CMK (cell line): ENCODE measurements at places on chromosomes 12 and 14.

DNA sequence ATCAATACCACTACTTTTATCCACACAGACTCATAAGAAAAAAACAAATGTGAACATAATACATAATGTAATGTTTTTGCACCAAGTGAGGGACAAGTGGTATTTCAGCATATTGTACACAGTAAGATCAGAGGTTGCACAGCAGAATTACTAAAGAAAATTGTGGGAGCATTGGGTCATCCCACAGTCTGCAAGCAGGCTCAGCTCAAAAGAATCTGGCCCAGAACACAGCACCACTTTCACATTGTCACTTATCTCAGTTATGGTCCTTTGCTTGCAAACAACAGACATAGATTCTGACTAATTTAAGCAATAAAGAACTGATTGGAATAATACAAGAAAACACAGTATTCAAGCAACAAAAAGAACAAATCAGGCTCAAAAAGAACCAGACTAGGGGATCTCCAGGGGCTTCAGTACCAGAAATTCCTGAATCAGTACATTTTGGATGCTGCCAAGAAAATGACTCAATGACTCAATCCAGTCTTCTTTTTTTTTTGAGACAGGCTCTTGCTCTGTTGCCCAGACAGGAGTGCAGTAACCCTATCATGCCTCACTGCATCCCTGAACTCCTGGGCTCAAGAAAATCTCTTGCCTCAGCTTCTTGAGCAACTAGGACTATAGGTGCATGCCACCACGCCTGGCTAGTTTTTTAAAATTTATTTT, 42.9 kb upstream of the EEA1 start:
- DNase-seq = no peak

DNA sequence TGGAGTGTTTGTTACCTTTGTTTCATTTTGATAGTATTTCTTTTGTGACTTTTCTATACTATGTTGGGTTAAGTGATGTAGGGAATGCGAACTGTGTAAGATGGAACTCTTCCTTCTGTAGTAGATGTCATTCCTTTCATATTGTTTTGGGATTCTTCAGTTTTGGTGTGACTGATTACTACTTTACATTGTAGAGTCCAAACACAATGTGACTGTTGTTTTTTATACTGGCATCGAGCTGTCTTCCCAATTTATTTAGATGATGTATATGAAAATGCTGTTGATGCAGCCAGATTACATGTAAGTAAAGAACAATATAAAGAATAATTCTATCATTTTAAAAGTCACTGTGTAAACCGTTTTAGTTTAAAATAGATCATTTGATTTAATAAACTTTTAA, 34.7 kb downstream of the WASHC4 start:
- DNase-seq = no peak

DNA sequence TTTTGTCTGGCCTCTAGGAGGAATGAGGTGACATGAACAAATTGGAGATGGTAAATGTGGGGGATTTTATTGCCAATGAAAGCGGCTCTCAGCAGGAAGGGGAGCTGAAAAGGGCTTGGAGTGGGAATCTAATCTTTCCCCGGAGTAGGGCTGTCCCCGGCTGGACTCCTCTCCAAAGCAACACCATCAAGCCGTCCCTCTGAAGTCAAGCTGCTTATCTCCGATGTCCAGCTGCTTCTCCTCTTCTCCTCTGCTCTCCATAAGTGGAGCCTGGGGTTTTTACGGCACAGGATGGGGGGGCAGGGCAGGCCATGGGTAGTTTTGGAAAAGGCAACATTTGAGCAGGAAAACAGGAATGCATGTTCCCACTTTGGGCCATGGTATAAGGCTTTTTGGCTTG, 113.5 kb downstream of the TMEM132D start:
- no peak for DNase-seq

GRCh38 chr12:30908722-30909348, 17.7 kb upstream of the TSPAN11 start:
- DNase-seq = no peak

DNA sequence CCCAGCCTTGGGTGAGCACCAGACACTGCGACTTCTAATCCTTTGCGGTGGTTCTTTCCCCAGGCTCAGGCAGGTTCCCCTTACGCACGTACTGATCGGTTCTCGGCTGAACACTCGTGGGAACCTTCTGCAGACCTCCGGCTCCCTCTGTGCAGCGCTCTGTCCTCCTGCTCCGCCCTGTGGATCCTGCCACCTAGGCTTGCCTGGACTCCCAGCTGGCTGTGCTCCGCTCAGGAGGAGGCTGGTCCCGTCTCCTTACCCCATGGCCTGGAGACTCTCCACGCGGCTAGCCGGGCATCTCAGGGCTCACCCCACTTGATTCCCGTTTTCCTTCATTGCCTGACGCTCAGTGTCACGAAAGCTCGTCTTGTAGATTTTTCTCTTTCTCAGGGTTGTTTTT, 34.7 kb downstream of the TNFAIP2 start:
- no peak for DNase-seq

- DNase-seq = no peak
Observed at GRCh38 chr12:16568873-16569272, 37.1 kb downstream of the LMO3 start.

DNA sequence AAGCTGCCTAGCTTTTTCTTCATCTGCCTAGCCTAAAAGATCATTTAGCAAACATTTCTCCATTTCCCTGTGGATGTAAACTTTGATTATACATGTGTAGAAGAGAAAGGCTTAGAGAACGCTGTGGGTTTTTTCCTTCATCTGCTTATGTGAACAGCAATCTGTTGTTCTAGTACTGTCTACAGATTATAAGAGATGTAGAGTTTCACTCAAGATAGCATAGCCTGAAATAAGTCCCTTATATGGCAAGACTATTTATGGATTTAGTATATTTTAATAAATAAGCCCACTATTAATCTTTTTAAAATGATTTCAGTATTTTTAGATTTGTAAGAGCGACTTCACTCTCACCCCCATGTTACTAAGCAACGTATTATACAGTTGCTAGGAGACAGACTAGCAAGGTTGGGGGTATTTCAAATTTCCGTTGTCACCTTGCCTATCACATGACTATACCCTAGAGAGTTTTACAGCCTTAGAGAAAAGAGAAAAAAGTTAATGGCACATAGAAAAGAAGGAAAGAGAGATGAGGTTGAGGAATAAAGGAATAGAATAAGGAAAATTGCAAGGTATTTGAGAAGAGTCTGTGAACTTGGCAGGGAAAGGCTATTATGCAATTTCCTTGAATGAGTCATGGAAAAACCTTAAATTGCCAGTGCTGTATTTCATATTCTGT, 12.2 kb upstream of the TUBA1A start:
- no peak for DNase-seq

- no peak for DNase-seq
Observed at GRCh38 chr14:101043891-101044290, 140.4 kb upstream of the RTL1 start.

- DNase-seq = no peak
Observed at GRCh38 chr12:87849074-87849473, 180.1 kb downstream of the C12orf50 start.

DNA sequence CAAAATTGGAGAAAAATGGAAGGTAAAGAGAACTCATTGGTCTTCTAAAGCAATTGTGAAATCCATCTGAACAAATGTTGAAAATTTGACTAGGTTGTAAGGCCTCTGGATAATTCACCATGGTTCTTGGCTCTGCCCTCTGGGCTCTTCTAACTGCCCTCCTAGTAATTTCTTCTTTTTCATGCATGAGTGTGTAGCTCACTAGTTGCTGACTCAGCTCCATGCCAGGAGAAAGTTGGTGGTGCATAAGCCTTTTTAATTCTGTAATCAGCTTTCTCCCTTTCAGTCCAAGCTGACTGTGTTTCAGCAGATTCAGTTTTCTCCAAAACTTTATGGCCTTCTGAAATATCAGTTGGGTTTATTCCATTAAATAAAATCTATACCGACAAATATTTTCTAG, 877.8 kb upstream of the ATXN7L3B start:
- DNase-seq = no peak

- no peak for DNase-seq
Observed at GRCh38 chr12:7339675-7340074, 35.8 kb downstream of the ACSM4 start.

DNA sequence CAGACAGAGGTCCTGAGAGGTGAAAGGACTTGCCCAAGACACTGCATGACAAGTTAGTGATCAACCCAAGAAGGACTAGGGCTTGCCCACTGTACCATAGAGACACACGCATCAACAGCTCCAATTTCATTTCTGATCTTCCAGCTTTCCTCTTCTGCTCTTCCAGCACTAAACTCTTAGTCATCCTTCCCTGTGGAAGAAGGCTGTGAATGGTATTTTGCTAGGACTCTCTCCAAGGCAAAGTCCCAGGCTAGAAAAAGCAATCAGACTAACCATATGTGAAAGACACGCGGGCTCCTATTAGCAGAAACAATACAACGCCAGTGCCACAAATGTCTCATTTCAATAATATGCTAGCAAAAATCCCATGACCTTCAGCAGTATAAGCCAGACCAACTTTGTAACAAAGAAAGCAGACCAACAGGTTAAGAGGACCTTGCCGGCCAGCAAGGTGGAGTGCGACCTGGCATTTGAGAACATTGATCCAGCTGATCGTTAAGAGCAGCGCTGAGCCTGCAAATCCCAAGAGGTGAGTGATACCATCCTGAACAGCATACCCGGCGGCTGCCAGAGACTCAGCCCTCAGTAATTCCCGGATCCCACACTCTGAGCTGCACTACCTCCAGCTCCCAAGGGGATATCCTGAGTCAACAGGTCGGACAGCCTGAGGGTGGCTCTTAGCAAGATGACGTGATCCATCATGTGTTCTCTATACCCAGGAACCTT, 132.5 kb downstream of the FOXN3 start:
- no peak for DNase-seq

GRCh38 chr12:100026241-100026640, 41.5 kb upstream of the ANKS1B start:
- DNase-seq = no peak

GRCh38 chr12:60216226-60216625, 620.4 kb downstream of the SLC16A7 start:
- no peak for DNase-seq

GRCh38 chr14:63551332-63551731, 8.2 kb upstream of the PPP2R5E start:
- DNase-seq = no peak

GRCh38 chr12:87758271-87758670, 270.9 kb downstream of the C12orf50 start:
- DNase-seq = no peak

GRCh38 chr12:45944771-45945170, 45.6 kb downstream of the SCAF11 start:
- no peak for DNase-seq

DNA sequence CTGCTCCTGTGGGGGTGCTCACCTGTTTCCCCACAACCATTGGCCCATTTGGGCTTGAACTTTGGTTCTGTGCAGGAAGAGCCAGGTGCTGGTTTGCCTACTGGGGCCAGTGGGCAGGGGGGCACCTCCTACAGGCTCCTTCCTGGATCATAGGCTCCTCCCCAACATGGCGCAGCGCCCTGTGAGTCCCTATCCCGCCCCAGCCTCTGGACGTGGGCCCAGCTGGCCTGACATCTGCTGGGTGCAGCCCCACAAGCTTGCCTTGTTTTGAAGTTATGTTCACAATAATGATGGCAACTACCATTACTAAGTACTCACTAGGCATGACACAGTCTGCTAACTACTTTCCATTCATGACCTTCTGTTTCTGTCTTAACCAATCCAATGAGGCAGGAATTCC, 147.8 kb downstream of the RBM19 start:
- no peak for DNase-seq

DNA sequence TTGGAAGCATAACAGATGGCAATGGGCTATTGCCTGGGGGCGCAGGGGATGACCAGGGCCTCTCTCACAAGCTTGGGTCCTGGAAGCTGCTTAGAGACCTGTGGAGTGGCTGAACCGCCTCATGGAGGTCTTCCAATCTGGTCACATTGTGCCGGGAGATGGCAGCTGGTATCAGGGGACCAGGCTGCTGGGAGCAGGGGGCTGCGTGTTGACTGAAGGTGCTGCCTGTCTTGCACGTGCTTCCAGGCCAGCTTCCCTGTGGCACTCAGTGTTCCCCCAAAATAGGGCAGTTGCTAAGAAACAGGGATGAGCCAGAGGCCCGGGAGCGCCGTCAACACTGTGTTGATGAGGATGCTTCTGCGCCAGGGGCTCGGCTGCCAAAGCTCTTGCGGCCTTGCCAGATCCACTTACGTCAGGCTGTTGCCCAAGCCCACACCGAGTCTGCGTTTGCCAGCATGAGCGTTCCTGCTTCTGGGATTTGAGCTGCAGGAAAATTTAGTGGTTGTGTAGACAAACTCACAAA, 39.8 kb downstream of the ELK3 start:
- DNase-seq = no peak

- no peak for DNase-seq
Observed at GRCh38 chr12:64577046-64577445, 33.2 kb upstream of the RASSF3 start.

- DNase-seq = no peak
Observed at GRCh38 chr12:101694297-101694848, 3.1 kb upstream of the CHPT1 start.

DNA sequence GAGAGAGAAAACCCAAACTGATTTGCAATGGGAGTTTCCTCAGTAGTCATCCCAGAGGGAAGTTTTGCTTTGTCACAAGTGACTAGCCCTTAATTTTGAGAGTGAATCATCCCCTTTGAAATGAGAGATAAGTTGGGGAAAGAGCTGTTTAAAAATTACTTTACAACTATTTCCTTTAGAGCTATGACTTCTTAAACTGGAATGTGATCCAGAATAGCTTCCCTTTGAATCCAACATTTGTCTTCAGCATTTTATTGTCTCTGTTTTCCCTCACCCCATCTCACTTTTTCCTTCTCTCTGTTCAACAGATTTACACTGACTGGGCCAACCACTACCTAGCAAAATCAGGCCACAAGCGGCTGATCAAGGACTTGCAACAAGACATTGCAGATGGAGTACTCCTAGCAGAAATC, 109.3 kb downstream of the NAV3 start:
- DNase-seq = no peak

- DNase-seq = no peak
Observed at GRCh38 chr12:67276421-67276820, 7.3 kb downstream of the CAND1 start.

DNA sequence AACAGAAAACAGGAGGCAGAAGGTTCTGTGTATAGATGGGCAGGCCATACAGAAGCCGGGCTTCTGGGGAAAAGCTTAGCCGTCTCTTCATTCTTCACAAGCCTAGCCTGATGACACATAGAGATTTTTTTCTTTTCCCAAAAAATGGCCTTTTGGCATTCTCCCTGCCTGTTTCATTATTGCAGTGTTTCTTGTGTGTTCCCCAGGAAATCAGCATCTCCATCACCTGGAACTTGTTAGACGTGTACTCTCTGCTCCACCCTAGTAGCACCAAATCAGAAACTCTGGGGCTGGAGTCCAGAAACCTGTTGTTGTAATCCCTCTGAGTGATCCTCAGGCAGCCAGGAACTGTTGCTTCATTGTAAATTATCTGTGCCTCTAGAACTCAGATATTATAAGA, 388.1 kb downstream of the CCDC91 start:
- DNase-seq = no peak

GRCh38 chr14:21807975-21808374, 134.4 kb upstream of the OR4E1 start:
- no peak for DNase-seq

GRCh38 chr12:76270657-76271358, 77.4 kb downstream of the BBS10 start:
- DNase-seq = no peak
